Glomerular endothelial cell (primary cell): ENCODE measurements at places on chromosomes 1 and 21. TPM values are rescaled to one million over a fixed set of nuclear protein-coding genes. Genes with fewer than 3 reads are reported as not detected.

ADAM30 gene
- total RNA-seq: not detected in 2 replicates

ZMYND12 gene
- 0.63 TPM in 1 of 2 replicates, not detected in the other for total RNA-seq

DNA sequence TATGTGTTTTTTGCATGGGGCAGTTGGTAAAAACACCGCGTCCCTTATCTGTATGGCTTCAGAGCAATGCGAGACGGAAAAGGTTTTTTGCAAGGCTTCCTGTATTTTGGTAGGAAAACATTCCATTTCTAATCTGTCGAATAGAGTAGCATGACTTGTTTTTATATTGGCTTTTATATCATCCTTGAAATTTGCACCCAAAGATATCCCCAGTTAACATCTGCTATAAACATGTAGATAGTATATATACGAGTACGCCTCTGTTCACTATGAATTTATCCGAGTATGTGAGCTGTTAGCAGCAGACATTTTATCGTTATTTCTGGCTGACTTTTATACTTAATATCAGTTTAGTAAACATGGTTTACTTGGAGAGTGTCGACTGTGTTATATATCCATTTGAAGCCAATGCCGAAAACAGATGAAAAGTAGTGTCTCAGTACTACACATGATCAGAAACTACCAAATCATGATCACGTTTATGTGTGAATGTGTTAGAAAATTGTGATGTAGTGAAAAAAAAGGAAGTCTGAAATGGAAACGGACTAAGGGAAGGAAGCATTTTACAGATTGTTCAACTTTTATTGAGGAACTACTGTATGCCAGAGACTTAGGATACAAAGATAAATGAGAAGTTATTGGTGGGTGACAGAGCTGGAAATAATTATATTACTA lies 1.0 kb downstream of the LEPR start:
- no peak for DNase-seq

DNA sequence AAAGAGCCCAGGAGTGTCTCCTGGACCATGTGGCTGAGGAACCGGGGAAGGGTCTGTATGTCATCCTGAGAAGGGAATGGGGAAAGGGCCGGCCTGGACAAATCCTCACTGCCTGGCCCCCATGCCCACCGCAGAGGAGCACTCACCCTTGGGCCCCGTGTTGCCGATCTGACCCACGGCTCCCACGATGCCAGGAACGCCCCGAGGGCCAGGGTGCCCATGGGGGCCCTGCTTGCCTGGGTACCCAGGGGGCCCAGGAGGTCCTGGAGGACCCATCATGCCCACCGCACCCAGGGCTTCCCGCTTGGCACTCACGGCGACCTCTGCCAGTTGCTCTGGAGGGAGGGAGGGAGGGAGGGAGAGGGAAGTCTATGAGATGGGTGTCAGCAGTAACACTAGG lies 14.6 kb downstream of the COL9A2 start:
- DNase-seq: no peak

KIAA1614 gene
- total RNA-seq: 3.4 and 5.1 TPM in 2 replicates

ZNF683 gene
- not detected in 2 replicates for total RNA-seq

GRCh38 chr1:56399326-56399725 lies 180.0 kb downstream of the PLPP3 start:
- DNase-seq: no peak

- DNase-seq: no peak
These were observed 291.8 kb downstream of the NFIA start for GRCh38 chr1:61374156-61374555.

RUNX3 gene
- total RNA-seq: 0.06 TPM in 1 of 2 replicates, not detected in the other

OR2T10 gene
- not detected in 2 replicates for total RNA-seq

GRCh38 chr1:179351281-179351680 lies 14.5 kb upstream of the AXDND1 start:
- no peak for DNase-seq

AIRE gene
- not detected in 2 replicates for total RNA-seq

DNA sequence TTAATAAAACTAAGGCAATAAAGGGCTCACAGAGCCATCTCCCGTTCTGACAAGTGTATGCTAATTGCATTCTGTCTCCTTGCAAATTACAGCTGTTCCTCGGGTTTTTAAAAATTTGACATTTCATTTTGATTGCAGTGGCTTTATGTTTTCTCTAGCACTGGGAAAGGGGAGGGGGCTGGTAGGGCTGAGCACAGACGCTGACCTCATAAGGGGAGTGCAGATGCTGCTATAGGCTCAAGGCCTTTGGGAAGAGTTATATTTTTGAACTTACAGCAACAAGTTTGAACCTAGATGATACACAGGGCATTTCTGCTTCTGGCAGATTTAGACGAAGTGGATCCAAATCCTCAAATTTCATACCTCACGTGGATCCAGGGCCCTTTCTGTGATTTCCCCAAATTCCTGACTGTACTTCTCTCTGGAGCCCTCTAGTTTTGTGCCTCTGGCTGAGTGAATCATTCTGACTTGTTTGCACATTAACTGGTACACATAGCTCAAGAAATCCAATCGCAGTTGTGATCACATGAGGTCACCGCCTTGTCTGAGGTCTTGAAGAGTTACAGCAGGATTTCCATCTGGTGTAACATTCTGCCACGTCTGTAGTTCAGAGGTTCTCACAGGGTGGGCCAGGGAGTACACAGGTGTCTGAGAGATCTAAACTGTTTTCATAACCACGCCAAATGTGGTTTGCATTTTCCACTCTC lies 230.3 kb downstream of the C1orf94 start:
- DNase-seq: no peak

SLC35D1 gene
- total RNA-seq: 2.8 and 4.7 TPM in 2 replicates
